ENCODE measurements at places on chromosomes 4 and X. TPM values are rescaled to one million over a fixed set of nuclear protein-coding genes. Genes with fewer than 3 reads are reported as not detected.

- DNase-seq = no peak
These were observed 124.5 kb downstream of the MBNL3 start for GRCh38 chrX:132364313-132364712.

The PCDH18 gene
- 40.6 TPM for total RNA-seq

DNA sequence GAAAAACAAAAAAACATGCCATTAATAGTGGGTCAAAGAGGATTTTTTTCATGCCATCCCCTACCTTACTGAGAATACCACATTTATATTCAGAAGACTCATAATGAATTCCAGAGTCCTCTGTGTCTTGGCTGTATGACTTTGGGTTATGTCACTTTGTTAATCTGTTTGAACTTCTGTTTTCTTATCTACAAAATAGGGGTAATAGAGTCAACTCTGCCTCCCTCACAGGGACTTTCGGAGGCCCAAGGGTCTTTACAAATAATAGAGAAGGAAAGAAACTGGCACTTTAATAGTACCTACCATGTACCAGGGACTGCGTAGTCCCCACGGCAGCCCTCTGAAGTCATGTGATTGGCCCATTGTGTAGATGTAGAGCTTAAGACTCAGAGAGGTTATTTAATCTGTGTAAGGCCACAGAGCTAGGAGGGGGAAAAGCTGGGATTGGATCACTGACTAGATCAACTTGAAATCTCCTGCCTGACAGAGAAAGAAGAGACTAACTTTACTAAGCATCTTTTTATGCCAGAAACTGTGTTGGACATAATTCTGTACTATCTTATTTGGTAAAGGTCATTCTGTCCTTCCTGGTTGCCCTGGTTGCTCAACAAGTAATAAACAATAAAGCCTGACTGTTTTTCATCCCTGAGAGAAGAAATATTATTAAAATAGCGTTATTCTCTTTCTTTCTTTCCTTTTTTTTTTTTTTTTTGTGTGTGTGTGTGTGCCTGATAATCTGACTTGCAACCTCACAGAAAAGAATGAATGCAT, 59.6 kb downstream of the NFKB1 start:
- DNase-seq = no peak

- DNase-seq = no peak
These were observed 55.4 kb downstream of the TRIM2 start for GRCh38 chr4:153259661-153260060.

DNA sequence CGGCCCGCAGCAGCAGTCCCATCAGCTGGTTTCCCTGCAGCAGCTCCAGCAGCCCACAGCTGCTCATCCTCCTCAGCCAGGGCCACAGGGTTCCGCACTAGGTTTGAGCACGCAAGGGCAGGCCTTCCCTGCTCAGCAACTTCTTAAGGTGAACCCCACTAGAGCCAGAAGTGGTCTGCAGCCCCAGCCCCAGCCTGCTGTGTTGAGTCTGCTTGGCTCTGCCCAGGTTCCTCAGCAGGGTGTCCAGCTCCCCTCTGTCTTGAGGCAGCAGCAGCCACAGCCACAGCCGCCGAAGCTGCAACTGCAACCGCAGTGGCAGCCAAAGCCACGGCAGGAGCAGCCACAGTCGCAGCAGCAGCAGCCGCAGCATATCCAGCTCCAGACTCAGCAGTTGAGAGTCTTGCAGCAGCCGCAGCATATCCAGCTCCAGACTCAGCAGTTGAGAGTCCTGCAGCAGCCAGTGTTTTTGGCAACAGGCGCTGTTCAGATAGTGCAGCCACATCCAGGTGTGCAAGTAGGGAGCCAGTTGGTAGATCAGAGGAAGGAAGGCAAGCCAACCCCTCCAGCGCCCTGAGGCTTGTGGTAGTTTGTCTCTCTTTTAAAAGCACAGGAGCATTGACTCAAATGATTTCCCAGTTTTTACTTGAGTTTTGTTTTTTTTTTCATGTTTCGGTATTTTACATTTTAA, 4.6 kb downstream of the SUPT20HL1 start:
- no peak for DNase-seq

DNA sequence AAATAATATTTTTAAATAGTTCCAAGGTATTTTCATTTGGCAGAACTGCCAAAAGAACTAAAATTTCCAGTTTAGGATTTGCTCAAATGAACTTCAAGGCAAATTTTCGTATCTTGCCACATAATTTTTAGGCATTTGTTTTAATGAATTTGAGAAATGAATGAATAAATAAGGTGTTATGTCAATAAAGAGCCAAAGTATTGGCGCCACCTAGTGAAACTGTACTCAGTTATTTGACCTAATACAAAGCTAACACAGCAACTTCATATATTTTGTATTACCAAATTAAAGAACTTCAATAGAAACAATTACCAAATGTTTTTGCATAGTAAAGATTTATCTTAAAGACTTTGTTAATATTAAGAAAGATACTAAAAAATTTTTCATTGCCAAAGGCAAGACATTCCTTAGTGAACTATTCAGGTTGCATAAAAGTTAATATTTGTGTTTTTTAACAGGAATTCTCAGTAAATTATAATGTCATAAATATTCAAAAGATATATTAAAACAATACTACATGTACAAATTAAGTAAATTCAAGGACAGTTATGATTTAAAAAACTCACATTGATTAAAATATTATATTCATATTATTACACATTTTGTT, 50.3 kb downstream of the STPG2 start:
- no peak for DNase-seq

GRCh38 chrX:40612511-40612910, 10.7 kb upstream of the MPC1L start:
- DNase-seq = no peak

The SLC49A3 gene
- 21.1 TPM for total RNA-seq

GRCh38 chr4:139863531-139863930, 197.9 kb downstream of the MGST2 start:
- DNase-seq = no peak

- no peak for DNase-seq
These were observed 150.2 kb upstream of the MAMLD1 start for GRCh38 chrX:150212672-150213480.

The HSFX1 gene
- not detected for total RNA-seq

The SAGE1 gene
- not detected for total RNA-seq

- no peak for DNase-seq
These were observed 16.6 kb upstream of the GTPBP6 start for GRCh38 chrX:334971-335757.

DNA sequence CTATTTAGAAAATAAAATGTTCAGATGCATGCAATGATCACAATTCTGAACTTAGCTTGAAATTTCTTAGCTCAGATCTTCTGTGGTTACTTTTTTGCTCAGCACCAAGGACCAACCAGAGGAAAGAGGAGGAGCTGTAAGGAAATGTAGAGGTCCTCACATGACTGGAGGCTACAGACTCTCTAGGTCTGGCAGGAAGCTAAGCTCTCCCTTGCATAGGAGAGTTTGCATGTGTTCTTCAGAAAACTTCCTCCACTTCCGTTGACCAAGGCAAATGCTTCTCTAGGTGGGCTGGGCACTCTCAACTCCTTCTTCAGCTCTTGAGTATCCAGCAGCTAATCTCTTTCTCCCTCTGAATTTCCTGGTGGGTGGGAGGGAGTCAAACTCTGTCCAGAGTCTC, 119.6 kb downstream of the BTC start:
- no peak for DNase-seq

DNA sequence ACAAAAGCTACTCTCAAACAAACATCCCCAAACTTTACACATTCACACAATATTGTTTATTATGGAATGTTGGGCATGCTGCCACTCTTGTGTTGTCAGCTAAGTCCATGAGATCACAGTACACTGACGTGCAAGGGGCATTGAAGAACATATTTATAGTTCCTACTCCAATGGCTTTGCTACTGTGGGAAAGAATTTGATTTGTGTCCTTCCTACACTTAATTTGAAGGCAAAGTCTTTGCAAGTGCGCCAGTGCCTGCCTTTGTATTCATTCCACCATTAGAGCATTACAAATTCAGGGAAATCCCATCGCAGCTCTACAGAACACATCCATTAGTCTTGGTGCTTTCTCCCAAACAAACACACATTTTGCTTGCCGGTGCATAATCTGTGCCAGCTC, 45.4 kb upstream of the FTHL17 start:
- no peak for DNase-seq

- DNase-seq = no peak
These were observed 550 bp upstream of the CHM start for GRCh38 chrX:86047936-86048280.

- no peak for DNase-seq
These were observed 351.9 kb upstream of the FTHL17 start for GRCh38 chrX:31423609-31424189.

GRCh38 chr4:139844057-139844456, 178.4 kb downstream of the MGST2 start:
- DNase-seq = no peak

GRCh38 chrX:136896121-136896914, 15.8 kb upstream of the RBMX start:
- DNase-seq = no peak

DNA sequence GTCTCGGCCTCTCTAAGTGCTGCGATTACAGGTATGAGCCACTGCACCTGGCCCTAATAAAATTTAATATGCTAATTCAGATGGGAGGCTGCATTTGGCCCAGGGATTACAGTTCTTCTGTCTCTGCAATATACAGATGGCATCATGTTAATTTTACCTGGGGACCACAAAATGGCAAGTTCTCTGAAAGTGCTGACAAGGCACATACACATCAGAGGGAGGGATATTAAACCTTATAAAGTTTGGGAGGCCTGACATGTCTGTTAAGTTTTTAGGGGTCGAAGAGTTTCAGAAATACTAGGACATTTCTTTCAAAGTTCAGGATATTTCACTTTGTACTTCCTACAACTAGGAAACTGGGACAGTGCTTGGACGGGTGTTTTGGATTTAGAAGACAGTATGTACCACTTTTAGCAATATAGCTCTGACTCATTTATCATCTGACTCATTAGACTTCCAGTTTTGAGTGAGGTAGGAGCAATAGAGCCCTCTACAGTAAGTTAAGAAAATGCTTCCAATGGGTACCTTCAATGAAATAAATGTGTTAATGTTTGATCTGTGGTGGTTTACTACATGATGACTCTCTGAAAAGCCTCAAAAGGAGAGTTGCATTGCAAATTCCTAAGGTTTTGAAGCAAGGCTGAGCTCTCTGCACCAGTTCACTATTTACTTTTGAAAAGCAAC, 981.0 kb upstream of the HS3ST1 start:
- DNase-seq = no peak

DNA sequence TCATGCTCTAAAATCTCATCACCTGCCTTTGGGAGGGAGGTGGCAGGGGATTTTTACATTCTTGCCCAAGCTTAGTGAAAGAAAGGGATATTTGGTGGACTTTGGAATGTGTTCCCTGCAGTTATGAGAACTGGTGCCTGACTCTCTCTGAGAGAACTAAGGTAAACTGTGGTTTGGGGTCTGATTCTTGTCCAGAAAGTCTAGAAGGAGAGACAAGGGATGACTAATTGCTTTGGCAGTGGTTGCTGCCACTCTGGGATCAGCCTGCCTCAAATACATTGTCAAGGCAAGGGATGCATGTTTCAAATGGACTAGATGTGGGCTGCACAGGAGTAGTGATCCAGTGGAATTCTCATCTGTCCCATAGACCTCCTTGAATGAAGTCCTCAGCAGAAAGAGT, 115.2 kb downstream of the DDIT4L start:
- DNase-seq = no peak

GRCh38 chrX:121635141-121635540, 587.7 kb downstream of the GLUD2 start:
- no peak for DNase-seq
